ENCODE measurements at places on chromosomes 5 and 9. TPM values are rescaled to one million over a fixed set of nuclear protein-coding genes. Genes with fewer than 3 reads are reported as not detected.

- no peak for DNase-seq
Observed at GRCh38 chr9:4371108-4371507, 71.2 kb upstream of the GLIS3 start.

- DNase-seq, result no peak
Observed at GRCh38 chr5:144638787-144639186, 468.1 kb downstream of the KCTD16 start.

GRCh38 chr9:3857673-3858072, 331.9 kb upstream of the RFX3 start:
- no peak for DNase-seq

DNA sequence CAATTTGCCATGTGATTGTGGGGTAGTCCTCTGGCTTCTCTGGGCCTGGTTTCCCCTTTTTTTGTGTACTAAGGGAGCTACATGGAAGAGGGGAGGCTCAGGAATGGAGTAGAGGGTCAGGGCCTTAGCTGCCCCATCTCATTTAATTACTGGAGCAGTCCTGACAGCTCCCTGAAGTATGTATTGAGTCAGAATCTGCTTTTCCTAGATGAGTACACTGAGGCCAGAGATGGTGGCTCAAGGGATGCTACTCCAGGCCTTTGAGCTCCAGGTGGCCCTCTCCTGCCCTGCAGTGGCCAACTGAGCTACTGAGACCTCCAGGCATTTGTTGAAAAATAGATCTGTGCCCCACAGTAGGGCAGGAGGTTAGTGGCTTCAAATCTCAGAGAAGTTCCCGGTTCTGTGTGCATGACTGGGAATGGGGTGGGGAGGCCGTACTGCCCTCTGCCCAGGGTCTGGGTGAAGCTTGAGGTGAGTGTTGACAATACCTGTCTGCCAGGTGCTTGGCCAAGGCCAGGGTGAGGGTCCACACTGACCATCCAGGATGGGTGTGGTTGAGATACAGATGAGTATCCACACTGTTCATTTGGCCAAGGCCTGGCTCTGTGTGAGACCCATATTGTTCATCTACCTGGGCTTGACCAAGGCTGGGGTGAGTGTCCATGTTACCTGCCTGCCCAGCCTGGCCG, 45.7 kb downstream of the CXXC5 start:
- no peak for DNase-seq

- no peak for DNase-seq
Observed at GRCh38 chr9:130994135-130995085, 14.6 kb upstream of the LAMC3 start.

REEP2 gene
- total RNA-seq, result 2.5 TPM

Data from Calu3 (cell line).